ENCODE measurements at places on chromosomes 2 and 18.

GRCh38 chr2:85619617-85620016 is 3.6 kb downstream of the USP39 start:
- DNase-seq = no peak

DNA sequence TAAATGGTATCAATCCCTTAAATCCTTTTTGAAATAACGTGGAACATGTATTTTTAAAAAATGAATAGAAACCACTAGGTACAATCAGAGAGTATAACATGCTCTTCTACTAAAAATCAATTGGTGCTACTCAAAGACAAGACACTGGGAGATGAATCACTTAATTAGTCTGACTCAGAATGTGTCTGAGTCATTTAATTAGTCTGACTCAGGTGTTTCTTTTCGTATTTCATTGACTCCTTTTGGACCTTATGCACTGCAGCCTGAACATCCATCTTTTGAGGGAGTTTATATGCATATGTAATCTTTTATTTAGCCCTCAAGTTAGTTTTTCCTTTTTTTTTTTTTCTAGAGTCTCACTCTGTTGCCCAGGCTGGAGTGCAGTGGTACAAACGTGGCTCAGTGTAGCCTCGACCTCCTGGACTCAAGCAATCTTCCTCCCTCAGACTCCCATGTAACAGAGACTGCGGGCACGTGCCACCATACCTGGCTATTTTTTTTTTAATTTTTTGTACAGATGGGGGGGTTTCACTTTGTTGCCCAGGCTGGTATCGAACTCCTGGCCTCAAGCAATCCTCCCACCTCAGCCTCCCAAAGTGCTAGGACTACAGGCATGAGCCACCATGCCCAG is 26.5 kb downstream of the PPP4R3B start:
- DNase-seq = no peak

DNA sequence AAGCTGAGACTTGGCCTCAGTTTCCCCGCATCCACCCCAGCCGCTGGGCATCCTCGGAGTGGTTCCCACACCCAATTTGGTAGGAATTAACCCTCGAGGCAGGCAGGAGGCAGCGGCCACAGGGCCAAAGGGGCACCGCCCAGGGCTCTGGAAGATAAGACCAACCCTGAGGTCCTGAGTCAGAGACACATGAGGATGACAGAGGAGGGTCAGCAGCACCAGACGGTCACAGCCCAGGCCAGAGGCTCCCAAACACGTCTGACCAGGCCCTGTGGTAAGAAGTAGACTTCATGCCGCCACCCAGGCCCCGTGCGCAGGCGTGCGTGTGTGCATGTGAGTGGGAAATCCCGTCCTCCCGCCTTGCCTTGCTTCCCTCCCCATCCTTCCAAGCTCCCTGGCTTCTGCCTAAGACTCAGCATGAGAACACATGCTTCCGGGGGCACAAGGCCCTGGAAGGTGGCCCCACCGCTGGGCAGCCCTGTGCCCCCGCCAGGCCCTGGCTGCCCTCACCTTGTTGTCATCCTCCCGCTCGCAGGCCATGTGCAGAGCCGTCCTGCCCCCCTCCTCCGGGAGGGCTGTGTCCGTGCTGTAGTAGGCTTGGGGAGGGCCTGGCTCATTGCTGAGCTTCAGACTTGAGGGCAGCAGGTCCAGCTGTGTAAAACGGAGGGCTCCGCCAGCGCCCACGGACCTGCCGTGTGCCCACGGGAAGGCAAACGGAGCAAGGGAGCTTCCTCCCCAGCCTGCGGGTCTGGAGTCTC is 46.3 kb downstream of the ANKMY1 start:
- DNase-seq = no peak

GRCh38 chr18:49486606-49486952 is 455 bp downstream of the C18orf32 start:
- no peak for DNase-seq

DNA sequence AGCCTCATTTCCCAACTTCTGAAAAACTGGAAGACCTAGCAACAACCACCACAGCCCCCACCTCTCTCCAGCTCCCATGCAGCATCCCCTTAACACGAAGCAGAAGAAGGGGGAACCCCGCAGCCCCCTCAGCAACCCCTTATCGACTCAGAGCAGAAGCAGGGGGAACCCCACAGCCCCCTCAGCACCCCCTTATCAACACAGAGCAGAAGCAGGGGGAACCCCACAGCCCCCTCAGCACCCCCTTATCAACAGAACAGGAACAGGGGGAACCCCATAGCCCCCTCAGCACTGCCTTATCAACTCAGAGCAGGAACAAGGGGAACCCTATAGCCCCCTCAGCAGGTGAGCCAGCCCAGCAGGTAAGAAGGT is 6.7 kb downstream of the SLC66A2 start:
- no peak for DNase-seq

- no peak for DNase-seq
These were observed 231.5 kb downstream of the SRBD1 start for GRCh38 chr2:45379399-45380087.

DNA sequence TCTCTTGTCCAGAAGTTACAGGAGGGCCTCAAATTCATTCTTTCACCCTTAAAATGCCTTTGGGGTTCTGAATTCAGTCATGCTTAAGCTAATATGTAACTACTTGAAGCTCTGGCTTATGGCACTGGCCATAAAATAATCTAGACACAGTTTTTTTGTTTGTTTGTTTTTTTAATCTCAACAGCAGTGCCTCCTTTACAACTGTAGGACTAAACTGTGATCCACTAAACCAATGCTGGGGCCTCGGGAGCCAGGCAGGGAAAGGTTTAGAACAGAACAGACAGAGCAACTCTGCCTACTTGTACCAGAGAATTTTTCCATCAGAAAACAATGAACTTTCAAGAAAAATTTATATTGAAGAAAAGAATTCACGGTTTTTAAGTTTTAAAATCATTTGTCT is 1.7 kb downstream of the STAM2 start:
- DNase-seq = no peak

DNA sequence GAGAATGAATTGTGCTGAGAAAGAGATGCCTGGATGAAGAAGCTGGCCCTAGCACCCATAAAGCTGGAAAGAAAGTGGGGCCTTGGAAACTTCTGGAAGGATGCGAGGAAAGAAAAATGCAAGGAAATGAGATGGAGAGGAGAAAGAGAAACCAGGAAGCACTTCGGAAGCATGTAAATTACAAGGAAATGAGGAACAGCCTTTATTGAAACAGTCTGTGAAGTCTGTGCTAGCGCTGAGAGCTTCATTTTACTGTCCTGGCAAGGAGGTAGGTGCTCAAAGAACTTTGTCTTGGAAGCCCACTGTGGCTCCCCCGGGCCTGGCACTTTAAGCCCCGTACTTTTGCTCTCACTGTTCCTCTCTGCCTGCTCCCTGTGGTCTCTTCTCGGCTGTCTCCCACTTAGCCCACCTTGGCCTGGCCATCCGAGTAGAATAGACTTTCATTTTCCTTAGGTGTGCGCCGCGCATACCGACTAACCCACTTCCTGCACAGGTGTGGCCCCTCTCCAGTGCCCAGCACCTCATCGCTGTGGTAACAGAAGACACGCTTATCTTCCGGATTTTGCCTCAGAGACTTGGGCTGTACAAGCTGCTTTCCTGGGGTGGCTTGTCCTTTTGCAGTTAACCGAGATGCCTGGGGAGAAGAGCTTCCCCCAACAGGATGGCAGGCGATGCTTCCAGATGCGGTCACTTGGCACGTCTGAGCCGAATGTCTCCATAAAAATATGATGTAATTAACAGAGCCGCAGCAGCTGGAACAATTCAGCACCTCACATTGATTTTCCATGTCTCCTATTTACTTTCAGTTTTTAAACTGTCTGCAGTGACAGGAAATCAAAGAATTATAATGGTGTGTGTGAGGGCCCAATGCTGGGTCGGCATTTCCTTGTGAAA is 199.6 kb downstream of the HRH4 start:
- DNase-seq = no peak

DNA sequence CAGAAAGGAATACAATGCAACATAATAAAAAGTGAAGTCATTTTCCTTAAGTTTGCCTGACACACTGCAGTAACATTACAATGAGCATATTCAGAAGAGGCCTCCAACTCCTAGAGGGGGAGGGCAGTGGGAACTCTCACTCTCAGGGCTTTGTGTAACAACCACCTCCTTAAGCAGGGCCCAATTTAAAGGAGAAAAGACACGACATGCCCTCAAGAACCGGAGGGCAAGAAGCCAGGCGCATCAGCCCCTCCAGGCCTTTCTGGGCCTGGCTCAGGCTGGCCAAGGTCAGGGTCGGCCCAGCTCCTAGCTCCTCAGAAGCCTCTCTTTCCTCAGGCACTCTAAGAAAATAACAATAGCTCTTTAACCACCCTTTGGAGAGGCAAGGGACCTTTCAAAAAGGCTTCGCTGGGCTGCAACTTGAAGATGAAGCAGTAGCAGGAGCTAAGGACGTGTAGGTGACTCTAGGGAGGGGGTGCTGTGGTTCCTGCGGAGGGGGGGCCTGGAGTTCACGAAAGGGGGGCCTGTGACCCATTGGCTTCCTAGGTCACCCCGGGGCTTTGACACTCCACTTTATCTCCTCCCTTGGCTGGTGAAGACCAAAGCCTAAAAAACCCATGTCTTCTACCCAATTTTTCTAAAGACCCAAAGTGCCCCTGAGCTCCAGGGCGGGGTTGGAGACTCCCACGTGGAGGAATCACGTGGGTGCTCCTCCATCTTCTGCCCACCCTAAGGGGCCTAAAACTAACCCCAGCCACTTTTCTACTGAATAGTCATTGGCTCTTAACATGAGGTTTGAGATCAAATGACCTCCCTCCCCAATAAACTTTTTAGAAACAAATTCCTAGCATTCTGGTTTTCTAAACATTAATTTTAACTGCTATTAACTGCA is 13.3 kb downstream of the SERTAD2 start:
- no peak for DNase-seq

GRCh38 chr2:26740346-26740745 is 23.7 kb upstream of the SLC35F6 start:
- DNase-seq = no peak

GRCh38 chr2:203869223-203870042 is 1.9 kb downstream of the CTLA4 start:
- DNase-seq = no peak

DNA sequence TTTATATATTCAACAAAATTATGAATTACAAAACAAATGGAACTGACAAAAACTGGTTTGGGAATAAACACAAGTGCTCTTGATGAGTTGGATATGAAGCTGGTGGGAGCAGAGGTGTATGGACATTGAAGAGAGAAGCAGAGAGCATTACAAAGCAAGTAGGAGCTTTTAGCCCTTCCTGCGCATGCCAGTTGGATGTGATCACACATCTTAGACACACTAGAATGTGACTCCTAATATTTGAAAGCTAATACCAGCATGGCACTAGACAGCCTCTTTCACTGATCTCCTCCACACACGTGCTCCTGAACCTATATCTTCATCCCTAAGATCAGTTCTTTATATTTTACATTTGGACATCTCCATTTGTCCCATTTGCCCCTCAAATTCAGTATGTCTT is 298.1 kb downstream of the MTX2 start:
- DNase-seq = no peak

DNA sequence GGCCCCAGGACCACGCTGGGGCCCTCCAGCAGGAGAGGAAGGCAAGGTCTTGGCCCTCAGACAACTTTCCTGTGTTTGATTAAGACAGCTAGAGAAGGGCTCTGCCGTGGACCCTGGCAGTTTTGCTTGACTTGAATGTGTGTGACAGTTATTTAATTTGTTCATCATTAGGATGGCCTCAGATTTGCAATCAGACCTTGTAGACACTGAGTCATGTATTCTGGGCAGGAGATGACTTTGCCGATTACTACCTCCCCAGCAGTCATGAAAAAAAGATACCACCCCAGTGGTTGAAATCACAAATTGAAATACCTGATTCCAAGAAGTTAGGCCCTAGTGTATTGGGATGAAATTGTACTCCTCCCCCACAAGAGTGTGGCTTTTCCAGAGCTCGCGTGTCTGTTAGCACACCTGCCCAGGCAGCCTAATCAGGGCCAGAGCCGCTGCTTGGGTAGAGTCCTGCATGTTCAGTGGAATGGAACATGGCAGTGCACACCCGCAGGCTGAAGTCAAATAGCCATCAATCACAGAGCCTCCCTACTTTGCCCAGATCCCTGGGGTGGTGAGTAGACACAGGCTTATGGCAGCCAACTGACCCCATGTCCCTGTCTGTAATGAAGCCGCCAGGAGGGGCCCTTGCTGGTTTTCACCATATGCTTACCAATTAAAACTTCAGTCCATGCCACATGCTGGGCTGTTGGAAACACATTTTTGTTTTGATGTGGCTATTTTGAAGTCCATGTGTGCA is 122.5 kb downstream of the TPGS2 start:
- DNase-seq = no peak

DNA sequence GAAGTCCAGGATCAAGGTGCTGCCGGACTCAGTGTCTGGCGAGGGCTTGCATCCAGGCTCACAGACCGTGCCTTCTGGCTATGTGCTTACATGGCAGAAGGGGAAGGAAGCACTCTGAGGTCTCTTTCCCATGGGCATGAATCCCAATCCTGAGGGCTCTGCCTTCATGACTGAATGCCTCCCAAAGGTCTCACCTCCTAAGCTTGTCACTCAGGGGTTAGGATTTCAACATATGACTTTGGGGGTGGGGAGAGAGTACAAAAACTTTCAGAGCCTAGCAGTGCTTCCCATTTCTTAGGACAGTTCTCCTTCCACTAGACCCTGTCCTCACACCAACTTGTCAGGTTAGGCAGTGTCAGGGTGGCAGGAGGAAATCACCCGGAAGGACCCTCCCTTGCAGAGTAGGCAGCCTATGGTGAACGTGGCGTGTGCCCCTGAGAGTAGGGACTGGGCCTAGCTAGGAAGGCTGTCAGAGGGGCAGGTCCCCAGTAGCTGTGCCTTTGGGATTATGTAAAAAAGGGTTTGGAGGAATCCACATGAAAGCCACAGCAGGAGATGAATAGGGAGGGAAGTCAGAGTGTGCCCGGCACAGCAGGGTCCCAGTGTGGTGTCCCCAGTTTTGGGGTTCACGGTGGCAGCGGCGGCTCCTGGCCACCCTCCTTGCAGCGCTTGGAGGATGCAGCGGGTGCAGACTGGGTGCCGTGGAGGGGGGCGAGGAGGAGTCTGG is 233.3 kb downstream of the LDLRAD4 start:
- DNase-seq = no peak

DNA sequence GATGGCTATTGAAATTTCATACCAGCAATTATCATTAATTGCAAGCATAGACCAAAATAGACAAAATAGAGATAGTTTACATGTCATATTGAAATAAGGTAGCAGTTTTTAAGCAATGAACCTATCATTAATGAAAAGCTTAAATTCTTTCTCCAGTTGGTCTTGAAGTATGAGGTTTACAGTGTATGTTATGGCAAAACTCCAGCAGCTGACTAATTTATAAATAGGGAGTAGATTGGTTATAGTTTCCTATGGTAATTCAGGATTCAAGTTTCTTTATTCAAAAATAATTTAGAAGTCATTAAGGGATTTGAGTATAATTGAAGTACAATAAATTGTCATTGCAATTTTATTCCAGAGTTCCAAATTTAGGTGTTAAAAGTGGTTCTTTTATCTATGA is 69.6 kb upstream of the COL5A2 start:
- DNase-seq = no peak

GRCh38 chr18:31512203-31512764 is 14.3 kb downstream of the DSG2 start:
- no peak for DNase-seq

DNA sequence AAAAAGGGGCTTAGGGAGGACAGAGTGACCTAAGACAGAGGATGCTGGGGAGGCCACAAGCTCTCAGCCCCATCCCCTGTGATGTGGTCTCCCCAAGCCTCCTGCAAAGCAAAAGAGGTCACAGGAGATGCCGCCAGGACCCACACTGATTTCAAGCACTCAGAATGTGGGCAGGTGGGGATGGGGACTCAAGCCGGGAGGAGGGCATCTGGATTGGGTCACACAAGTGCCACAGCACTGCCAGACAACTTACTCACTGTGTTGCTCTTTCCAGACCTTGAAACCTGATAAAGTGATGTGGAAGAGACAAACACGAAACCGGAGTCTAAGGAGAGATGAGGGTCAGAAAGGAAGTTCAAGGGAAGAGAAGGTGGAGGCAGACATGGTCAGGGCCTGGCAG is 95.7 kb downstream of the TTC32 start:
- no peak for DNase-seq
